GM12892 (cell line): ENCODE measurements at places on chromosomes 5 and 9.

DNA sequence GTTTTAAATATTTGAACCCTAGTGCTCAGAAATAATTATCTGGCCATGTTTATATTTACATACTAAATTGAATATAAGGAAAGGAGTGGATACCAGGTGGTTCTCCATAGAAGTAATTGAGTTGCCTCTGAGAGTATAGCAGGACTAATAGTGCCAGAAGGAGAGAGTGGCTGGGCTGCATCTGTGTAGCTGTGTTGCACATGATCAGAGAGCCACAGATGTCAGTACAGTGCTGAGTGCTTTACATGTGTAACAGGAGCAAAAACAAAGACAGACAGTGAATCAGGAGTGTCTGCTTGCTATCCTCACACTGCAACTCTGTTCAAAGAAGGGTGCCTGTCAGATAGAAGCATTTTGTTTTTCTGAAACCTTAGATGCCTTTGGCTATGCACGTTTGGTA is 353.9 kb upstream of the PAPPA start:
- DNase-seq = no peak

DNA sequence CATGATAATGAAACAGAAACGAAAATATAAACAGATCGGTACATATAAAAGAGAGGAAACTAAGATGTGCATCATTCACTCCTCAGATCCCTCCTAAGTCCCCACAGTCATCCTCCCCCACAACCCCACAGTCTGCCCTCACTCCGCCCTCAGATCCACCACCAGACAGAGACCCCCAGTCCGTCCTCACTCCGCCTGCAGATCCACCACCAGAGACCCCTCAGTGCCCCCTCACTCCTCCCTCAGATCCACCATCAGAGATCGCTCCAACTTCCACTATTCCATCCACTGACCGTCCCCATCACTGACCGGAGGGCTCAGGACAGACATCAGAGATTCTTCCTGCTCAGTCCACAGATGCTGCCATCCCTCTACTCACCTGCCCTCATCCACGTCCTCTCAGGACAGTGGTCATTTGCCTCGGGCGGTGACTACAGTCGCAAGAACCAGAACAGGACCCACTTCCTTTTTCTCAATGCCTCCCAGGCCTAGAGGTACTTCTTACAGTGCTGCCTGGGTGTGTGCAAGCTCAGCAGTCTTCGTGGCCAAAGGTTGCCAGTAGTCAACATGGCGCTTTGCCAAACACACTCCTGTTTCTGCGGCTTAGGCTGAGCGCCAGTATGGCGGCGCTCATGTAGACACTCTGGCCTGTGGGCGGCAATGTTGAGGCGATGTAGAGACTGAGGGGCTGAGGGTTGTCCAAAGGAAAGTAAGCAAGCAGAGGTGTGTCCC is 8.3 kb upstream of the SPATA31C1 start:
- no peak for DNase-seq

- DNase-seq = no peak
Measured at GRCh38 chr9:93091453-93092081, 4.5 kb upstream of the CARD19 start.

DNA sequence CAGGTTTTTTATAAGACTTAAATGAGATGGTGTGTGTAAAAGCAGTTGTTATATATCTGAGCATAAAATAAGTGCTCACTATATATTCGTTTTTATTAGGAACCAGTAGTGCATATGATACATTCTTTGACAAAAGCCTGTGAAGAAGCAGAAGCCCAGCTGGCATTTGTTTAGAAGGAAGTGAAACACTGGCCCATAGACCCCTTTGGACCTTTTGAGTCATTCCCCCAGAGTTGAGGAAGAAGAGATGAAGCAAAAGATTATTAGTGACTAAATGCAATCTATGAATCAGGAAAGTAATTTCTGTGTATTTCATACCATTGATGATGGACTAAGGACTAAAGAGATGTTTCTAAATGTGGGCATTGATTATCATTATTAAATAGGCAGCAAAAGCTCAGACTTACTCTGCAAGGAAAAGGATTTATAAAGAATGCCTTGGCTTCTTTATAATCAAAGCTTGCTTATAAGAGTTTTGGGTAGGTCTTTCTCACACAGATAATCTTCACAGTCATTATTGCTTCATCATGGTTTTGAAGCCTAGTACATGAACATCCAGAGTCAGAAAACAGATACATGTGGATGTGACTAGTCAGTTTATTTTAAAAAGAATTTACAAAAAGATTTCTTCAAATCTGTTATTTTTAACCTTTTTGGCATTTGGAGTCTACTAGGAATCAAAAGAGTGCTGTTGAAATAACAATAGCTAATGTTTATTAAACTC is 16.9 kb upstream of the FER start:
- peak; percentile 37 for DNase-seq

- DNase-seq = no peak
Measured at GRCh38 chr5:74251141-74252035, 389.1 kb downstream of the ENC1 start.

GRCh38 chr9:38412751-38413150 is 11.5 kb downstream of the IGFBPL1 start:
- no peak for DNase-seq

DNA sequence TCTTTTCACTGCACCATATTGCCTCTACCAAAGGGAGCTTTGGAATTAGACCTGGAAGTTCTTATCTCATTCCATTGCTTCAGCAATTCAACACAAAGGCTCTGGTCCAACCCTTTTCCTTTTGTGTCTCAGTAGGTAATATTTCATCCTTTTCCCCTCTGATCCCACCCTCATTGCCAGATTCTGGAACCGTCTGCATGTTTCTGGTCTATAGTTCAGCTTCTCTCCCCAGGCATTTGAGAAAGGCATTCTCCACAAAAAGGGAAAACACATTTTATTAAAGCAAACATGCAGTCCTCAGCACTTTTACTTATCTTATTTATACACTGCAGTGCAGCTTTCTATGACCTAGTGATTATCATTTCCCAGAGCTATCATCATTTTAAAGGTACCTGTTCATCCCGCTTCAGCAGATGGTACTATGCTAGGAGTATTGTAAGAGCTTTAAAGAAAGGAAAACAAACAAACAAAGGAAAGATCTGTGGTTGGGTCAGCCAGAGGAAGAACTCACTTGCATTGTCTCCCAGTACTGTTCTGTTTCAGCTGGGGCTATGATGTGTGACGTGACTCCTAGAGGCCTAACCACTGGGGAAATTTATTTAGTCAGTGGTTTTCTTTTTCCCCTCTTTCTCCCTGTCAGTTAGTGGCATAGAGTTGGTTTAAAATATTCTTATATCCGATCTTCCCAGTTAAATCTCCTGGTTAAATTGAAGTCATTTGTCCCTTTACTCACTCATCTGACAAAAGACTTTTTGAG is 269.2 kb downstream of the TMEM38B start:
- no peak for DNase-seq

- DNase-seq = no peak
Measured at GRCh38 chr9:125428902-125429467, 167.4 kb downstream of the GAPVD1 start.

- DNase-seq = peak; percentile 18
Measured at GRCh38 chr9:7976167-7976755, 176.7 kb upstream of the DMAC1 start.

- DNase-seq = no peak
Measured at GRCh38 chr9:13352451-13352979, 73.0 kb upstream of the MPDZ start.

DNA sequence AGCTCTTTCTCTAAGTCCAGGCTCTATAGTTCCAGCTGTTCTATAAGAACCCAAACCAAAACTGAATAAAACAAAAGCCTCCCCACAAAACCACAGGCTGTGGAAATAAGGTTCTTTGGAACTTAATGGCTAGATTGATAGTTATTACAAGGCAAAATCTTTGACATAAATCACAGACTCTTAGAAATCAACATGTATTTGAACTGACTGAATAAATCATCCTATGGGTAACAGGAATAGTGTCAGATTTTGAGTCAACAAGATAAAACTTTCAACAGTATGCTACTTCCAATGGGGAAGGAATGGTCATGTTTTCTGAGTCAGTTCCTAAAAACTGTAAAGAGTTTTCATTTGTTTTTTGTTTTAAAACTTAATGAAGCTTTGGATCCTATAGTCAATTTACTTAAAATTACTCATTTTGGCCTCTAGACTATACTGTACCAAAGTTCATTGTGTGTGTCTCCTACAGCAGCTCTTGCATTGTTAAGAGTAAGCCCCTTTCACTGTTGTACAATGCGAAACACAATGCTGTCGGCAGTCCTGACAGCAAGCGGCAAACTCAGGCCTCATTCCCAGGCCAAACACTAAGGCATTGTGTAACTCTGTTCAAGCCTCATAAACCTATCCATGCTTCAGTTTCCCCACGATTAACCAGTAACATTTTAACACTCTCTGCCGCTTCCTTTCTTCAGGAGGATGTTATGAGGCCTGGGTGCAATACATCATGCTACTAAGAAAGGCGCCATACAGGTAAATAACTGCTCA is 134.1 kb downstream of the ARL15 start:
- no peak for DNase-seq

DNA sequence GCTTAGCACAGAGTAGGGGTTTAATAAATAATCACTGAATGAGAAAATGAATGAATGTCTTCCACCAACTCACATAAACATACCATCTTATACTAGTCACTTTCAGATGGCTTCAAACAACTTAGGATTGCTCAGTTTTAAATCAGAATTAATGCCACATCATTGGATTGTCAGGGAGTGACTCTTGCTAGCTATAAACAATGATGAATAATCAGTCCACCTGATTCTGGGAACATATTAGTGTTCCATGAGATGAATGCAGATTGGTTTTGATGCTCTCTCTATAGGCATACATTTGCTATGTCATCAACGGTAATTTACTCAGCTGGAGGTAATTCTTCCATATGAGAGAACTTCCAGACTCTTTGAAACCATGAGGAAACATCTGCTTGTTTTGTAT is 97.4 kb downstream of the CDH9 start:
- DNase-seq = no peak

DNA sequence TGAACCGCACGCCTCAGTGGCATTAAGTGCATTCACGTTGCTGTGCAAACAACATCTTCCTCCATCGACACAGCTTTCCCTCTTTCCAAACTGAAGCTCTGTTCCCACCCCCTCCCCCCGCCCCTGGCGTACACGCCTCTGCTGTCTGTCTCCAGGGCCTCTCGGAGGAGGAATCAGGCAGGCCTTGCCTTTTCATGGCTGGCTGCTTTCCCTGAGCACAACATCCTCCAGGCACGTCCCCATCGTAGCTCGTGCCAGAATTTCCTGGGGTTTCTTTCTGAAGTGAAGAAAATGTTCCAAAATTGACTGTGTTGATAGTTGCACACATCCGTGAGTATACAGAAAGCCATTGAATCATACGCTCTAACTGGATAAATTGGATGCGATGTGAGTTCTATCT is 22.3 kb upstream of the TMEM250 start:
- no peak for DNase-seq

GRCh38 chr5:149824120-149824519 is 94.0 kb downstream of the PPARGC1B start:
- no peak for DNase-seq

DNA sequence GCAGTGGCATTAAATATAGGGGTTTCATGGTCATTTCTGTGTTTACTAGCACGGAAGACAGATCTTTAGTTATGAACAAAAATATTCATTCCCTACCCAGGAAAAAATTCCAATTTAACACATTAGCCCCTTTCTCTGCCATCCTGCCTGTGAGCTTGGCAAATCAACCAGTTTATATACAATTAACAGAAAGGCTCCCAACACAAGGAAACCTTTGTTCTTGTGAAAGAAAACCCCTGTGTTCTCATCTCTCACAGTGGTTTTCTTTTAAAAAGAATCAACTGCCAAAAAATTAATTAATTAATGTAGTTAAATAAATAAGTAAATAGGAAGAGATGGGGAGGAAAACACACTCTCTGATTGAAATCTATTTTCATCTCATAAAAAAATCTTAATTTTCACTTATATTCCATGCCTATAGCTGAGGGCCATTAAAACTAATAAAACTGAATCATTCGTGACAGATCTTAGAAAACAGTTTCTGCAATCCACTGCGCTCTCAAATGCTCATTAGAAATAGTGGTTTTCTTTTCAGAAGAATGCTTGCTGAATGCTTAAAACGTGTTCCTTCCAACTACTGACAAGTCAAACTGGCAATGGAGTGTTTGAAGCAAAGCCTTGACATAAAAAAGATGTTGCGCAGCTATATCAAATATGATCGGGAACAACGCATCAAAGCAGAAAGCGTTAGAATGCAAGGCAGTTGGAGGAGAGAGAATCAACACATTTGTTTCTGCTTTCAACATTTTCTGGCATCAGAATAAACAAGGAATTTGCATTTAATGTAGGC is 387.7 kb downstream of the TLR4 start:
- no peak for DNase-seq

GRCh38 chr5:171309276-171310211 is 496 bp downstream of the TLX3 start:
- DNase-seq = no peak

- no peak for DNase-seq
Measured at GRCh38 chr5:42572313-42572712, 149.1 kb downstream of the GHR start.

GRCh38 chr9:90793729-90794128 is 7.9 kb upstream of the SYK start:
- no peak for DNase-seq

GRCh38 chr5:4374866-4375265 is 765.3 kb upstream of the ADAMTS16 start:
- DNase-seq = no peak

DNA sequence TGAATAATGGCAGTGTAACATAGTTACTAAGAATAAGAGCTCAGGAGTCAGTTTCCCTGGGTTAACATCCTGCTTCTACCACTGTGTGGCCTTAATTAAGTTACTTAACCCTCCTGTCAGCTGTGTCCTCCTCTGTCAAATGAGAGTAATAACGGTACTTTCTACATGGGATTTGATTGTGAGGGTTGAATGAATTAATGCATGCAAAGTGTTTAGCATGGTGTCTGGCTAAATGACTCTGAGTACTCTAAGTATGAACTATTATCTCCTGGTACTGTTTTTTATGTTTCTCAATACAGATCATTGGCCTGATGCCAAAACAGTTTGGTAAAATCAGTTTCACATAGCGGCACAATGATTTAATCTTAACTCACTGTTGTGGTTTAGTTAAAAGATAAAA is 19.6 kb downstream of the ZNF131 start:
- no peak for DNase-seq

DNA sequence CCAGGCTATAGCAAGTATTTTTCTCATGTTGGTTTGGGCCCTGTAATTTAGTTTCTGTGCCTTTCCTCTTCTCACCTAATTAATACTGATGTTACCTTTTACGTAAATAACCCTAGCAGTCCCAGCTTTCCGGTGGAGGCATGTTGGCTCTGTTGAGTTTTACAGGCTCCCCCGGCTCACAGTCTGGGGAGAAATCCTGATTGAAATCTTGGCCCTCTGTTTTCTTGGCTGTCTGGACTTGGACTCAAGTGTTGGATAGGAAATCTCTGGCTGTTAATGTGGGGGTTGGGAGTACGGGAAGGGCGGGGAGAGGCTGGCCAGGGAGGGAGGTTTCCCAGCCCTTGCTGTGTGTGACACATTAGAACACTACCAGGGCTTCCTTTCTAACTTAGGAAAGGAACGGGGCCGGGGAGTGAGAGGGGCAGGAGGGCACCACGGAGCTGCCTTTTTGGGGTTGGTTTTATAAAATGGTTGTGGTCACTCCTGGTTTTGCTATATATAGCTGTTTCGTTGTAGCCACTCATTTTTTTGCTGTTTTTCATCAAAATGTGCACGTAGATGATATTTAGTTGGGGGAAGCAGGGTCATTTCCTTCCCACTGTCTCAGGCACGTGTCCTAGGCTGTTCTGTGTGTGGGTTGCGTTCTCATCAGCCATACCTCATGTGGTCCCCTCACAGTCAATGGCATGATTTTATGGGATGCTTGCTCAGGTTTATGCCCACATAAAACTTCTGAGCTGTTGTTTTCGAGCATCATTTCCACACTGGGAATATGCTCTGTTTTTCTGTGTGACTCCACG is 11.0 kb downstream of the TRIO start:
- no peak for DNase-seq

GRCh38 chr5:107526270-107526937 is 144.3 kb downstream of the EFNA5 start:
- DNase-seq = no peak
